ENCODE measurements at places on chromosomes 16 and 17.

DNA sequence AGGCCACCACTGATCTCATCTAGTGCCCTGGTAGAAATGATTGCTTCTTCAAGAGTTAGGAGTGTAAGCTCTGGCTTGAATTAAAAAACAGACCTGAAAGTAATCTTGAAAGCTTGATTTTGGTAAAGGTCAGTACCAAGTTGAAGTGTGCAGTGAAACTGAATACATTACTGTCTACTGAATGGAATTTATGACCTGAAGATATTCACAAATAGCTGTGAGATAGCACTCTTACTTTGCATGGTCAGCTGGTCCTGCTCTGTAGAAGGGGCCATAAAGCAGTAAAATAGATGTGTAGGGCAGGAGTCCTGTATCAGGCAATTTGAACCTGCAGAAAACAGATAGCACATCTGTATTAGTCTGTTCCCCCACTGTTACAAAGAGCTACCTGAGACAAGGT, 78.6 kb downstream of the MYH13 start:
- DNase-seq = no peak

- DNase-seq = no peak
Observed at GRCh38 chr17:3730881-3731429, 7.3 kb downstream of the HASPIN start.

DNA sequence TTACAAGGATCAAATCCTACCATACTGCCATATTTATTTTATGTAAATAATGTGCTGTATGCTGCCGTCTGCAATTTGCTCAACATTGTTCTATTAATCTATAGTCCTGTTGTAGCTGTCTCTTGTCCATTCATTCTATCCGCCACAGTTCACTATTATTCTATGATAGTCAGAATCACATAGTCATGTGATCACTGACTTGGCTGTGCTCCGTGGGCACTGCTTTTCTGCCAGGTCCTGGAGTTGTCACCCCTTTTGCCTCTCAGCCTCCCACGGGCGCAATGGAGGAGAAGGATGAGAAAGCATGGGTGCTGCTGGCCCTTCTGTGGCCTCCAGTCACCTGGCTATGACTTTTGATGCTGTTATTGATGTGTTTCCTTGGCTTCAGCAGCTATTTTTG, 37.3 kb upstream of the ANKFY1 start:
- DNase-seq = no peak

GRCh38 chr17:75524269-75524969, 1.1 kb upstream of the LLGL2 start:
- DNase-seq = peak; percentile 6

DNA sequence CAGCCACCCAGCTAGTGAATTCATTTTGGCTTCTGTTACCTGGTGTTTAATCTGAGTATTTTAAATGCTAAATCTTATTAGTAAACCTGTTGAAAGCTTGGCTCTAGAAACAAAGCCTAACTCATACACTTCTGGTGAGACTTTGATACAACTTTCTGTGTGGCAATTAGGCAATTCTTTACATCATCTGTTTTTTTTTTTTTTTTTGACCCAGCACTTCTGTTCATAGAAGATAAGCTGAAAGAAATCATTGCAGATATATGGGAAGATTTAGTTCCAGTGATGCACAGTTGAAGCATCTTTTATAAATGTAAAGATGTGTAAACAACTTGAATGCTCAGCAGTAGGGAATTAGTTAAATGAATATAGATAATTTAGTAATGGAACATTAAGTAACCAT, 21.7 kb upstream of the ABCC11 start:
- no peak for DNase-seq

DNA sequence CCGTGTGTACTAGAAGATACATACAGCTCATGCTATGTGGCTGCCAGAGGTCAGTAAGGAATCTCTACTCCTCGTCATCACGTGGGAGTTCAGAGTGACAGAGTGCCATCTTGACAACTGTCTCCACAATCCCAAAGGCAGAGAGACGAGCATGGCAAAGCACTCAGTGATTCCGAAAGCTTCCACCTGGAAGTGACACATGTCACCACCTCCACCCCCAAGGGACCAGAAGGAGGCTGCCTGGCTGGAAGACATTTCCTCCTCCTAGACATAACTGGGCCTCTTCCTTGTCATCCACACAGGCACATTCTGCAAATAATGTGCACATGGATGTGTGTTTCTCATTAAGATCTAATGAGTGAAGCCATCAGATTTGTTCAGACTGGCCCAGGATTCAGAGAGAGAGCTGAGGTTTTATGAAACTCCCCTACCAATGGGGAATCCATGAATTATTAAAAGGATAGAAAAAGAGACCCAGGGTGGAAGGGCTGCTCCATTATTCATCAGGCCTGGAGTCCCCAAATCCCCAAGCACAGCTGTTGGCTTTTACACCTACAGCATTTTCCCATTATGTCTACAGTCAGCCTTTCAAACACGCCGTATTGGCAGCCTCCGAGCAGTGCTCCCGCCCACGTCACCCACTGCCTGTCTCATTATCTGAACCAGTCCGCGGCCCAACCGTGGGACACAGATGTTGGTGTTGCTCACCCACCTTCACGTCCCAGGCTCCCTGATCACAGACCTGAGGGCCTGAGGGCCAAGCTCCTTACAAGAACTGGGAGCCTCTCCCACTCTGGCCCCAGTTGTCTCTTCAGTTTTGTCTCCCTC, 3.3 kb upstream of the CACNG5 start:
- no peak for DNase-seq

GRCh38 chr16:58713742-58714141, 20.4 kb downstream of the GOT2 start:
- DNase-seq = no peak

DNA sequence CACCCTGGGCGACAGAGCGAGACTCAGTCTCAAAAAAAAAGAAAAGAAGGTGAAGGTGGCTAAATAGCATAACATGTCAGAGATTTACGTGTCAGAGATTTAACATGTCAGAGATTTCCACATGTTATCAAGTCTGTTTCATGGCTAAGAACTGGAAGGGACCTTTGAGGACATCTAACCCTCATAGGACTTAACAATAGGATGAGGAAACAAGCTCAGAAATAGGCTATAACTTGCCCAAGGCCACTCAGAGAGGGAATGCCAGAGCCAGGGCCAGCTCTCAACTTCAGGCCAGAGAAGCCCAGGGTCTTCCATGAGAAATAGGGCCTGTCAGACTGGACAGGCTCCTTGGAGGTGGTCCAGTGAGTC, 26.8 kb upstream of the ZNF629 start:
- no peak for DNase-seq

DNA sequence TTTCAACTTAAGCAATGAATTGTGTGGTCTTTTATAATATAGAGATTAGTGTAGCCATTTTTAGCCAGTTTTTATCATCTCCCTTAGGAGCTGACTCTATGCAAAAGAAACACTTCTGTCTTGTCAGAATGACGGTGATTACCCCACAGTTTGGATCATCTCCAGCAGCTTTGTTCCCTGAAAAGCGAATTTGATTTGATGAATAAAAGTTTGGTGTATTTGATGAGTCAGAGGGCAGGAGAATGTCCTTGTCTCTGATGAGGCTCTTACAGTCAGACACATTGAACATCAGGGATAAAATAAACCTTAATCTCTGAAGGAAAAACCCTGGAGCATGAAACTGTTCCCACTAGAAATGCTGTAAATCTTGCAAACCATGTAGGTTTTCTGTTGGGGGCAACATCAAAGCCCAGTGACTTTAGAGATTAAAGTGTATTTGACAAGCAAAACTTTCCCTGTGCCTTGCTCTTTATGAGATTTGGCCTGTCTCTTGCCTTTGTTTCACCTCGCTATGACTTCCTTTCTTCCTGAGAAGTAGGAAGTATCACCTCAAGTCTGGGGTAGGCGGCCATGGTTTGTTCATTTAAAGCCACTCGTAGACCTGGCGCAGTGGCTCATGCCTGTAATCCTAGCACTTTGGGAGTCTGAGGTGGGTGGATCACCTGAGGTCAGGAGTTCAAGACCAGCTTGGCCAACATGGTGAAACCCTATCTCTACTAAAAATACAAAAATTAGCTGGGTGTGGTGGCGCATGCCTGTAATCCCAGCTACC, 209.3 kb downstream of the FTO start:
- peak; percentile 6 for DNase-seq

DNA sequence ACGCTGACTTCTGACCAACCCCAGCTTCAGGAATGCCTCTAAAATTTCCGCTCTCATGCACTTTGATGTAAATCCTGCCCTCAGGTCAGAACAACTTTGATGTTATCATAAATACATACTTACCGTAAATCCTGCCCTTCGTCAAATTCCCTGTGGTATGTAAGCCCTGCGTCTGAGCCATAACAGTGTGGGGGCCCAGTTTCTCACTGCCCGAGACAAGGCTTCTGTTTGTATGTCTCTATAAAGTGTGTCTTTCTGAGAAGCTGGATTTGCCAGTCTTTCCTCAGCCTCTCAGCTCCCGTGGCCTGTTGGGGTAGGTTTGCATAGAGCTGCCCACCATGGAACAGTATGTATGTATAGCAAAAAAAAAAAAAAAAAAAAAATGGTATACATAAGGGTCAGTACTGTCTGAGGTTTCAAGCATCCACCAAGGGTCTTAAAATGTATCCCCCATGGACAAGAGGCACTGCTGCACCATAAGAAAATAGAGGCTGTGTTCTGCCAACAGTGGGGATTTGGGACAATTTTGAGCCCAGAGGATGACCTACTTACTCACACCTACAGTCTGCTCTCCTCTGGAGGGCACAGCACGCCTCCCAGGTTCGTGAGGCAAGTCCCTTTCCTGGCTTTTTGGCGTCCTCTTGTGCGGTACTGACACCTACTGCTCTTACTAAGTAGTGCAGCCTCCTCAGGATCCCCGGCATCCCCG, 17.5 kb downstream of the PRMT7 start:
- peak; percentile 86 for DNase-seq

- DNase-seq = no peak
Observed at GRCh38 chr17:42682722-42683403, 532 bp downstream of the CNTNAP1 start.

DNA sequence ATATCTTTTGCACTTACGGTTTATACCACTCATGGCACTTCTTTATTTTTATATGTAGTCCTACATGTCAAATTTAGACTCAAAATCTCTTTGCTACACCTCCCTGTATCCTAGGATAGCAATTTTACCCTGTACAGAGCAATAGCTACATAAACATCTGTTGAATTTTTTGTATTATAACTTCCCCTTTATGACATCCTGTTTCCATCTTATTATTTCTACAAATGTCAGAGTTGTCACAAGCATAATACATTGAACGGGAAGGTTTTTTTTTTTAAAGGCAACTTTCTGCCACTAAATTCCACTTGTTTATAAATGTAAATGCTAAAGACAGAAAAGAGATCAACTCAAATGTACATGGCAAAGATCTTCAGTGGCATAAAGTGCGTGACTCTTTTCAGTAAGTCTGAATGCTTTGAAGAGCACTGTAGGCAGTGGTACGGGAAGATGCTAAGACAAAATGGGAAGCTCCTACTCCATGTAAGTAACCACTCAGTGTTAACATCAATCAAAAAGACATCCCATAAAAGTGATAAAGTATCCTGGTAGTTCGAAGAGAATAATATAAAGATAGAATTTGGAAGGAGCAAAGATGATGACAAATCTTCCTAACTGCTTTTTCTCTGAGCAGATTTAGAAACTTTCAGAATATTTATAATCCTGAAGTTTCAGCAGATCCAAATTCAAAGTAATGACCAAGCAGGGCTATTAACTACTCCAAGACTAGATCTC, 26.8 kb downstream of the GNA13 start:
- DNase-seq = no peak

DNA sequence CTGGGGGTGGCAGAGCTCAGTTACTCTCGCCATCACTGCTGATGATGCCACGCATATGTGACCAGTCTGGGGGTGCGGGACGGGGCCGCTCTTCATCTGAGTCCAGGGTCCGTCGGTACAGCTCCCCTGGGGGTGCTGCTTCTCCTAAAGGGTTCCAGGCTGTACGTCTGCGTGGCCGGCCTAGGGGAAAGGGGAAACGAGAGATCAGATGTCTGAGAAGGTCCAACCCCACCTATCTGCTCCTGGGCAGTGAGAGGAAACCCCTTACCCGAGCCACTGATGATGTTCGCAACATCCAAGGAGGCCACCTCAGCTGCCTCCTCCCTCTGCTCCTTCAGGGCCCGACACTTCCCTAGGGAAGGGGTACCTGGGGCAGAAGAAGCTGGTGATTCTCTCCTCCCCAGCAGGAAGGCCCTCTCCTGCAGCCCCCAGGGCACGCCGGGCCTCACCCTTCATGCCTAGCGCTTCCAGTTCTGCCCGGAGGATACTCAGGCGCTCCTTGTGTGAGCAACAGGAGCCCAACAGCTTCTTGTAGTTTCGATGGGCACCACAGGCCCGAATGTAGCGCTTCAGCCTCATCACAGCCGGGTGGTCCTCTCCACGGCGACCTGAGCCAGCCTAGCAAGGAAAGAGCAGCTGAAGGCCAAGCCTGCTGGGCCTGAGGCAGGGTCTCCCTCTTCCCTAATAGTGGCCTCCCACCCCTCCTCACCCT, 2.1 kb downstream of the HIRIP3 start:
- DNase-seq = no peak

GRCh38 chr16:86353148-86353547, 157.2 kb upstream of the FOXF1 start:
- no peak for DNase-seq

DNA sequence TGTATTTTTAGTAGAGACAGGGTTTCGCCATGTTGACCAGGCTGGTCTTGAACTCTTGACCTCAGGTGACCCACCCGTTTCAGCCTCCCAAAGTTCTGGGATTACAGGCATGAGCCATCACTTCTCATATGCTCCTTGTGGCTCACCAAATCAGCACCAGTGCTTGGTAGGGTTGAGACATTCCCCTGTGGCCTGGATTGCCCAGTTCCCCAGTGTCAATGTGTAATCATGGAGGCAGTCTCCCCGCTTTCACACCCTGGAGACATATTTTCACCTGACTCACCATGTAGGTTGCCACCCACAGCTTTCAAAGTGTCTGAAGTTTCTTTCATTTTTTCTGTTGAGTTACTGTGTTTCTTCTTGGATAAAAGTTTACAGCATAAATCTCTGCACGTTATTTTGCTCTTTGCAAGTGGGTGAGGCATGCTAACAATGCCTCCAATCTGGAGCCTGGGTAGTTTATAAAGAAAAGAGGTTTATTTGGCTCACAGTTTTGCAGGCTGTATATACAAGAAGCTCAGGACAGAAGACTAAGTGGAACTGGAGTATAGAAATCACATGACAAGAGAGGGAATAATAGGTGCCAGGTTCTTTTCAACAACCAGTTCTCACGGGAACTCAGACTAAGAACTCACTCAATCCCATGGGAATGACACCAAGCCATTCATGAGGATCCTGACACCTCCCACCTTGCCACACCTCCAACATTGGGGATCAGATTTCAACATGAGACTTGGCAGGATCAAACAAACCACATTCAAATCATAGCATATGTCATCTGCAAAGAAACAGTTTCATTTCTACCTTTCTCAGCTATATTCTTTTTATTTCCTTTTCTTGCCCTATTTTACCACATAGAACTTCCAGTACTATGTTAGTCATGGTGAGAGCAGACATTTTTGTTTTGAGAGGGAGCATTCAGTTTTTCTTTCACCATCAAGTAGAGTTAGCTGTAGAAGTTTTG, 113.2 kb downstream of the PHKB start:
- DNase-seq = peak; percentile 27

- no peak for DNase-seq
Observed at GRCh38 chr16:81671738-81672597, 107.1 kb upstream of the PLCG2 start.

- no peak for DNase-seq
Observed at GRCh38 chr17:70407506-70407905, 238.2 kb downstream of the KCNJ2 start.

GRCh38 chr17:77409282-77410161, 268.8 kb downstream of the SEC14L1 start:
- DNase-seq = peak; percentile 76
